ENCODE measurements at places on chromosomes 11 and 22. TPM values are rescaled to one million over a fixed set of nuclear protein-coding genes. Genes with fewer than 3 reads are reported as not detected.

MOV10L1 gene
- total RNA-seq = 0.22 TPM

PSMA1 gene
- total RNA-seq = 147 TPM

SERHL2 gene
- 1.0 TPM for total RNA-seq

MMP1 gene
- total RNA-seq = 0.24 TPM

GAL gene
- 2.2 TPM for total RNA-seq

OR6T1 gene
- not detected for total RNA-seq

IGLL1 gene
- total RNA-seq = not detected

- DNase-seq = no peak
Observed at GRCh38 chr22:32542677-32543357, 68.2 kb downstream of the FBXO7 start.

DNA sequence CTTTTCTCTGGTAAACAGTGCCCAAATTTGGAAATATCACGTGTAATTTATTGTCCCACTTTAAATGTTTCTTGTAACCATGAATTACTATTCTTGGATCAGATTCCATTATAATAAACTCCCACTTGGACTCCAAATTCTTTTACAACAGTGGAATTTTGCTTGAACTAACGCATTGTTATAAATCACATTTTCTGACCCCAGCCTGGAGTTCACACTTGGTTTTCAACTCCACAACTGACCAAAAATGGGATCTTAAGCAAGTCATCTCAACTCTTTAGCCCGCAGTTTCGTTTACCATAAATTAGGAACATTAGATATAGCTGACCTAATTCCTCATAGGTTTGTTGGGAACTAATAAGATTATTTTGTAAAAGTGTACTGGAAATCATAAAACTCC, 336.8 kb upstream of the NCAM1 start:
- DNase-seq = no peak

DNA sequence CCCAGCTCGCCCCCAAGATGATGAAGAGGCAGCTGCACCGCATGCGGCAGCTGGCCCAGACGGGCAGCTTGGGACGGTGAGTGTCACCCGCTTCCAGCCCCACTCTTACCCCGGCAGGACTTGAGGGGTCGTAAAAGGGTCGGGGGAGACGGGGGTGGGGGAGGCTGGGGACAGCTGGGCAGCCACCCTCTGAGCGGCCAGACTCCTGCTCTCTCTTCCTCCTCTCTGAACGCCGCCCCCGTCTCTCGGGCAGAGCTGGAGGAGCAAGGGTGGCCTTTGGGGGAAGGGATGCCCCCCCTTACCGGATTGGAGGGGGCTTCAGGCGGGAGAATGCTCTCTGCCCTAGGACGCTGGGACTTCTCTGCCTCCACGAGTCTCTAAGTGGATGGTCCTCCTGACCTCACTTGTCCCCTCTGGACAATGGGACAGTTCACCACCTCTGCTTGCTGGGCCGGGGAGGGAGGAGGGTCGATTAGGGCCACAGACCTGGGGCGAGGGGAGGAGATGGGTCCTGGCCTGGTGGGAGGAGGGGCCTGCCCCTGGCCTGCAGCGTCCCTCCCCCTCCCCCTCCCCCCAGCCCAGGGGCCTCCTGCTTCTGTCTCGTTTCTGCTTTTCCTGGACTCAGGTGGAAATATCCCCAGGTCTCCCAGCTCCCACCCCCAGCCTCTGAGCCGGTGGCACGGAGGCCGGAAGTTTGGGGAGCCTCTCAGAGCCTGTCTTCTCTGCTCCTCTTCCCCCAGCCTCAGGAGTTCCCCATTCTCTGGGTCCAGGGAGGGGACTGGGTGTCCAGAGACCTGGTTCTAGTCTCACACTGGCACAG, 512 bp downstream of the SH3BP1 start:
- DNase-seq = no peak

GRCh38 chr11:118939953-118940598, 14.3 kb upstream of the BCL9L start:
- DNase-seq = no peak

GRCh38 chr22:30969532-30970355, 679 bp downstream of the TUG1 start:
- DNase-seq = no peak

DNA sequence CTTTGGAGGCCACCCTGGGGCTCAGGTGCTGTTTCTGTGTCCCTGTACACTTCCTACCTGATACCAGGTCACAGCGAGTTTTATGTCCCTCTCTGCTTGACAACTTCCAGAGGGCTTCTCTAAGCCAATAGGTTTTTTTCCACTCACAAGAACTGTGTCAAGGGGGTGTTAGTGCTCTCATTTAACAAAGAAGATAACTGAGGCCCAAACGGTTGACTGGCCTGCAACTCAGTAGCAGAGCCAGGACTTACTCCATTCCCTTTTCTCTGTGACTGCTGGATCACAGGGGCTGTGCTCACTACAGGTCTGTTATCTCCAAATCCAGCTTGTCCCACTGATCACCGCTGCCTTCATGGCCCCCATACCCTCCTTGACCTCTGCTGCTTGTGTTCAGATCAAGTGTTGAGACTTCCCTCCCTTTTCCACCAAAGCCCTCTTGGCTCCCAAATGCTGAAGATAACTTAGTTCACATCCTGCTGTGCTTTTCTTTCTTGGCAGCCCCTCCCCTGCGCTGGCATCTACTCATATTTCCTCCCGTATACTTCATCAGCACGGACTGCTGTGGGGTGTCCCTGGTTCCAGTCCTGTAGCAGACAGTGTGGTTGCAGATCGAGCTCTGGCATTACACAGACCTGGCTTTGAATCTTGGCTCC, 41.3 kb downstream of the POU2F3 start:
- no peak for DNase-seq

DNA sequence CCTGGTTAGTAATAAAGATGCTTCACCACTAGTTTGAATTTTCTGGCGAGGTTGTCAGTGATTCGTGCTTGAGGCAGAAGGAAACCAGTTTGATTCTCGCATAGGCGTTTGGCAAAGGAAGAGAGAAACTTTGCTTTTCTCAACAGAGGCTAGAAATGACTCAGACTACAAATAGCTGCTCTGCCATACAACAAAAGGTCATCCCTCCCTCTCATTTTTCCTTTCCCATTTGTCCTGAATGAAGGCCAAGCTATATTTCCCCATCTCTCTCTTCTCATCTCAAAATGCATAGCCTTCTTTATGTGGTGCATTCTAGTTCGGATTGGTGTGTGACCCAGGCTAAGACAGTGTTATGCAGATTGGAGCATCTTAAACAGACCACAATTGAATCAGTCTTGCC, 741.4 kb downstream of the NTM start:
- DNase-seq = no peak

- DNase-seq = no peak
Observed at GRCh38 chr11:77244277-77245027, 57.0 kb downstream of the GDPD4 start.

DNA sequence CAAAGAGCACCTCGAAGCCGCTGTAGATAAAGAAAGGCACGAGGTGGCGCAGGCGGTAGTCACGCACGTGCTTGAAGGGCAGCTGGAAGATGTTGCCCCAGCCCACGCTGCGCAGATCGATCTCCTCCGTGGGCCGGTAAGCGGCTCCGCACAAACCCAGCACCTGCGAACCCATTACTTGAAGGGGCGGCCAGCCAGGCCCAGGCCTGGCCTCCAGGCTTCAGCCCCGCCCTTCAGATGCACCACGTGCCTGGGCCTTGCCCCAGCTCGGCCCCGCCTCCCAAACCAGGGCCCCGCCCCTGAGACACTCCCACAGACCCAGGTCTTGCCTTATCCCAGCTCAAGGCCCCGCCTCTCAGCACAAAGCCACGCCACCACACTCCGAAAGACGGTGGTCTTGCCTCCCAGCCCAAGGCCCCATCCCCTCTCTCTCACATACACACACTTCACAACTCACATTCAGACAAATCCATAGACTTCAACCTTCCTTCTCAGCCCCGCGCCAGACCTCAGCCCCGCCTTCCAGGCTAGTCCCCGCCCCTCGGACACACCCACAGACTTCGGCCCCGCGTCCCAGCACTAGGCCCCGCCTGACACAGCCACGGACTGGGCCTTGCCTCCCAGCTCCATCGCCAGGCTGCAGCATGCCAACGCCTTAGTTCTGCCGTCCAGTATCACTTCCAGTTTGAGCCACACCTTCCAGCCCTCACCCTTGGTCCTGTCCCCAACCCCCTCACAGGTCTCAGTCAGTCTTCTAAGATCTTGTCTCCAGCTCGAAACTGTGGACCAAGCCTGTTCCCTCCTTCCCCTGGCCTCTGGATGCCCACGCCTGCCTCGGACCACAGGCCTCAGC, 7.0 kb downstream of the UNC93B1 start:
- DNase-seq = no peak

DNA sequence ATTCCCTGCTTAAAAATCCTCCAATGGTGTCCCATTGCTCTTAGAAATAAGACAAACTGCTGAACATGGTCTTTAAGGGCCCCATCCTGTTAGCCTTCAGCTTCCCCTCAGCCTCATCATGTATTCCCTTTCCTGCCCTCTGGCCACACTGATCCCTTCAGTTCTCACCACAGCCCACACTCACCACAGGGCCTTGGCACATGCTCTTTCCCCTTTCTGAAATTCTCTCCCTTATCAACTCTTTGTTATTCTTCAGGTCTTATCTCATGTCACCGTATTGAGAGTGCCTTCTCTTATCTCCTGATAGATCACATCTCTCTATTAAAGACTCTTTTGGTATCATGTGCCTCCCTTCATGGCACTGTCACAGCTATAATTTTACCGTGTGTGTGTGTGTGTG, 167.8 kb upstream of the MPPED2 start:
- no peak for DNase-seq

- no peak for DNase-seq
Observed at GRCh38 chr11:126704096-126704495, 296.5 kb downstream of the KIRREL3 start.

DNA sequence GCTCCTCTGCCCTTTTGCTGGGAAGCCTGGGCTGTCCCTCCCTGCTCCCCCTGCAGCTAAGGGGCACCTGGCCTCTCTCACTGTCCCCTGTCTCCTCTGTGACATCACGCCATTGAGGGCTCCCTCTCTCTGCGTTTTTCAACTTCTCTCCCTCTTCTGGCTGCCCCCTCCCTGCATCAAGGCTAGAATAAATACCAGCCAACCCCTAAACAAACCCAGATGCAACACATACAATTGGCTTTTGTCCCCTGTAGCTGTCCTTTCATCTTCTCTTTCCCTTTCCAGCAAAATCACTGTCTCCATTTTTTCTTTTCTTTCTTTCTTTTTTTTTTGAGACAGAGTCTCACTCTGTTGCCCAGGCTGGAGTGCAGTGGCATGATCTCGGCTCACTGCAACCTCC, 3.3 kb upstream of the MIEF1 start:
- DNase-seq = no peak

DNA sequence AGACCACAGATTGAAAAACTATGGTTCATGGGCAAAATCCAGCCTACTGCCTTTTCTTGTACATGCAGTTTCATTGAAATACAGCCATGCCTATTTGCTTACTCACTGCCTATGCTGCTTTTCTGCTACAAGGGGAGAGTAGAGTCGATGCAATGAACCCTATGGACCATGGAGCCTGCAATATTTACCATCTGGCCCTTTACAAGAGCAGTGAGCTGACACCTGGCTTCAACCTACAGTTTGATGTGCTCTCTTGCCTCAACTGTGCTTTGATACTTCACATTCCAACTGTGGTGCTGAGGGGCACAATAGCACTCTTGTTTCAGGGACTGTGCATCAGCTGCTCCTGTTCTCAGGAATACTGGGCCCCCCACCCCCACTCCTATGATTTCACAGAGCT, 239.5 kb upstream of the SORL1-AS1 start:
- DNase-seq = no peak

DNA sequence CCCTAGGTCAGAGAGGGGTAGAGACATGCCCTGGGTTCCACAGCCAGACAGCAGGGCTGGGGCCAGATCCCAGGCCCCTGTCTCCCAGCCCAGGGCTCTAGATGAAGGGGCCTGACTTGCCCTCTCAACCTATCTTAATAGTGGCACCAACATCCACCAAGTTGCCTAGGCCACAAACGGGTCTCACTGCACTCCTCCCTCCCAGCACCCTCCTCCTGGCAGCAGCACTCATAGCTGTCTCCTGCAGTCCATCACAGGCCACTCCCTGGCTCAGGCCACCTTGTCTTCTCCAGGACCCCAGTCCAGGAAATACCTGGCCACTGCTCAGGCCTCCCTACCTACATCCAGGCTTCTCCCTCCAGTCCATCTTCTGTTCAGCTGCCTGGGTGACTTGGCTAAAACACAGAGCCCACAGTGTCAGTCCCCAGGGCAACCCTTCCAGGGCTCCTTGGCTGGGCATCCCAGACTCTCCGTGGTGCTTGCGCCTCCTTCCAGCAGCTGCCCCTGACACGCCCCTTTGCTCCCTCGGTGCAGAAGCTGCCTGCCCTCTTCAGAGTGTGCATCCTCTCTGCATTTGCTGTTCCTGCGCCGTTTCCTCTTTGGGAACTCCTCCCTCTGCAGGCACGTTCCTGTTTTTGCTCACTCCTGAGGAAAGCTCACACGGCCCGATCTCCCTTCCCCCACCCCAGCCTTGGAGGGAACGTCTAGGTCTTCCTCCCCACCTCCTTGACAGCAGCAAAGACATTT, 40.5 kb downstream of the LRRC32 start:
- no peak for DNase-seq

DNA sequence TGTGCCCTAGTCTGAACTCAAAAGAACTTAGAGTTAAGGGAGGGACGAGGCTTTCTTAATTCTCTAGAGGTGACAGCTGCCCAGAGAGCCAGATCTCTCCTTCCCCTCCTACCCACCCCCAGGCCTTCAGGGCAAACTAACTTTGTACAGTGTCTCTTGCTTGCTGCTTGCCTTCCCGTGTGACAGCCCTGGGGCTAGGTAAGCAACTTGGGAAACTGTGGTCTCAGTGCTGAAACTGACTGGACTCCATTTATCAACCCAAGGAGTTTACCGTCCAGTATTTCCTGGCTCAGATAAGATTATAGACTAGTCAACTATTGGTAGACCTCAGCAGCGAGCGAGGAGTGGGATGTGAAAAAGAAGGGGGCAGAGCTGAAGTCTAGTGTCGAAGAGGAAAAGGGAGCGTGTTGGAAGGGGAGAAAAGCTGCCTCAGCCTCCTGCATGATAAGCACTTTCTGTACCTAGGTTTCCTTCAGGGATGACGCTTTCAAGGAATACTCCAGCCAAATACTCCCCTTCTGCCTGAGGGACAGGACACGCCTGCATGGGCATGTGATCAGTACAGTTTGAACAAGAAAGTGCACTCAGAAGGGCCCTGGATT, 43.3 kb upstream of the WEE1 start:
- DNase-seq = no peak

DNA sequence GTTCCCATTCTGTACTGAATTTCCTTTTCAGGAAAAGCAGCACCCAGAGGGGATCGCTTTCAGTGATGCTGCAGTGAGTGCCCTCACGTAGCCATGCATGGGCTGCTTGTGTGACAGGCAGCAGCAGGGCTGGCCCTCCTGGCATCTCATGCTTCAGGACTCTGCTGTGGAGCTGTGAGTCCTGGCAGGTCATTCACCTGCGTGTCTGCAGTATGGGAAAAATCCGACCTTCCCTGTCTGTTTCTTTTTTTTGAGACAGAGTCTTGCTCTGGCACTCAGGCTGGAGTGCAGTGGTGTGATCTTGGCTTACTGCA, 13.4 kb downstream of the GLB1L2 start:
- DNase-seq = no peak

GRCh38 chr11:20178976-20179375, 18.7 kb upstream of the DBX1 start:
- no peak for DNase-seq

- no peak for DNase-seq
Observed at GRCh38 chr22:29520851-29521250, 32.7 kb downstream of the THOC5 start.

GRCh38 chr11:72583616-72584292, 90.5 kb downstream of the PDE2A start:
- no peak for DNase-seq

Data from progenitor cell of endocrine pancreas (in vitro differentiated cells).